ENCODE measurements at places on chromosomes 6 and 20.

DNA sequence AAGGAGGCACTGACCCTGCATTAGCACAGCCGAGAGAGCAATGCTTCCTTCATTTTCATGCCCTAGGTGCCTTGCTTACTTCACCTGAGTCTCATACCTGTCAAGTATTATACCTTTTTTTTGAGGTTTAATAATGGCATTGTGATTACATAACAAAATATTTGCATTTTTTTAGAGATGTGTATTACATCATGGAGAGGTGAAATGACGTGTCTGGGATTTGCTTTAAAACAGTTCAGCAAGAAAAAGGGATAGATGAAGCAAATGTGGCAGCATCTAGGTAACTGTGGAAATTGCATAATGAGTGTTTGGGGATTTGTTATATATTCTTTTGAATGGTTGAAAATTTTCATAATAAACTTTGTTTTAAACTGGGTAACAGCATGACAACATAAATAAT is 48.9 kb downstream of the NKX2-2 start:
- DNase-seq: no peak

- no peak for DNase-seq
Observed at GRCh38 chr6:42226645-42227143, 9.0 kb upstream of the MRPS10 start.

DNA sequence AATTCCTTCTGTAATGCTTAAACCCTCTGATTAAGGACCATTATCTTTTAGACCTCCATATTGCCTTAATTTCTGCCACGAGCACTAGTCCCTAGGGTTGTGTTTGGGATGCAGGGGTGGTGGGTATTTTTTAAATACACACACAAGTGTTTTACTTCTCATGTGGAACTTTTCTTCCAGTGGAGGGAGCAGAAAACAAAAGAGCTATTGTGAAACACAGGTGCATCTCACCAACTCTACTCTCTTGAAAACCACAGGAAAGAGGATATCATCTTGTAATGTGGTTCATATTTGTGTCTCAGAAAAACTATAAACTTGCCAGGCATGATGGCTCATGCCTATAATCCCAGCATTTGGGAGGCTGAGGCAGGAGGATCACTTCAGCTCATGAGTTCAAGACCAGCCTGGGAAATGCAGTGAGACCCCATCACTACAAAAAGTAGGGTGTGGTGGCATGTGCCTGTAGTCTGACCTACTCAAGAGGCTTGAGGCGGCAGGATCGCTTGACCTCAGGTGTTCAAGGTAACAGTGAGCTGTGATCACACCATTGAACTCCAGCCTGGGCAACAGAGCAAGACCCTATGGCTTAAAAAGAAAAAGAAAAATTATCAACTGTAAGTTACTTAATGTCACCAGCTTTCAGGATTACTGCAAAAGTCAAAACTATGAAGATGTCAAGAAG is 37.3 kb downstream of the MRS2 start:
- no peak for DNase-seq

- no peak for DNase-seq
Observed at GRCh38 chr20:38226553-38226952, 34.0 kb downstream of the KIAA1755 start.

- DNase-seq: no peak
Observed at GRCh38 chr6:39572661-39573340, 152.4 kb downstream of the KIF6 start.

DNA sequence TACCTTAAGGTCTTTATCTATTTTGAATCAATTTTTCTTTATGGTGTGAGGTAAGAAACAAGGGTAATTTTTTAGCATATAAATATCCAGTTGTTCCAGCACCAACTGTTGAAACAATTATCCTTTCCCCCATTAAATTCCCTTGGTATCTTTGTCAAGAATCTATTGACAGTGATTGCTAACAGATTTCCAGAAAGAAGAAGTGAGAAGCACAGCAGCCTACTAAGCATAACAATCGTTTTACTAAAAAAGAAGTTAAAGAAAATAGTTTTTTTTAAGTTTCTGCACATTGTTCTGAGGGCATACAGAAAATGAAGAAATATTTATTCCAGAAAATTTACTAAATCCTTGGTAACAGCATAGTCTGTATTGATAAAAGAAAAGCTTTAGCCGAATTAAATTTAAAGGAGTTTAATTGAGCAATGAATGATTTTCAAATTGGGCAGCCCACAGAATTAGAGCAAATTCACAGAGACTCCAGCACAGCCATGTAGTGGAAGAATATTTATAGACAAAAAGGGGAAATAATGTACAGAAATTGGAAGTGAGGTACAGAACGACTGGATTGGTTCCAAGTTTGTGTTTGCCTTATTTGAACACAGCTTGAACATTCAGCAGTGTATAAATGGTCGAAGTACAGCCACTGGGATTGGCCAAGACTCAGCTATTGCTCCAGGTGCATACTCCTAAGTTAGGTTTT is 97.9 kb upstream of the UST start:
- no peak for DNase-seq

DNA sequence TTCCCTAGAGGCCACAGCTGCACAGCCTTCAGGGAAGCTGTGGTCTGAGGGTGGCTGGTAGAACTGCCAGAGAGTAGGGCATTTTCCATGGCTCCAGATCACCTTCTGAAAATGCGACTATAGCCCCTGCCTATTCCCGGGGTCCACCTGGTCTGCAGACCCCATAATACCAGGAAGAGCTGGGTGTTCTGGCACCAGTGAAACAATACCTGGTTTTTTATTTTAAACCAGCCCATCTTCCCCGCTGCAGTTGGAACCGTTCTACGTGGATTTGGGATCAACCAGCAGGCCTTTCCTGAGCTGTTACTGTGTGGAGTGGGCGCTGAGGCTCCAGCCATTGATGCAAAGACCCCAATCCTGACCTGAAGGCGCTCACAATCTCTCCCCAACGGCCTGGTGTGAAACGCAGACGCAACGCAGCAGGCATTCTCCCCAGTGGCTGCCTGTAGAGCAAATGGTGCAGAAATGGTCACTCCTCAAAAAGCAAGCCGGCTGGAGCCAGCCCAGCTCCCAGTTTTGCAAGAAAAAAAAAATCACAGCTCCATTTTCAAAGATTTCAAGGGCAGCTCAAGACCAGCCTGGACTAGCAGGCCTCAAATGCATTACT is 11.3 kb downstream of the NPEPL1 start:
- DNase-seq: no peak

DNA sequence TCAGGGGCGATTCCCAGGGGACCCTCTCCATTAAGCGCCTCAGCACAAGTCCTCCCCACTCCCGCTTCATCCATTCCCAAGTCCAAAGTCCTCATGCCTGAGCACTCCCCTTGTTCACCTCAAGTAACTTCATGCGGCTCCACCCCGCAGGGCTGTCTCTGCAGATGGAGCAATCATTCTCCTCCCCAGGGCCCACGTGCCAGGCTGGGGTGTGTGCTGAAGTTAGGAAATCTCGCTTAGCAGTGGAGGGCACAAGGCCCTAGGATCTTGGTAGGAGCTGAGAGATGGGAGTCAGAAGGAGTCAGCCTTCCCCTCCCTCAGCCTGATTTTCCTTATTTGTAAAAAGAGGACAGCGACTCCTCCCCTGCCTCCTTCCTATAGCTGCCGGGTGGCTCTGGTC is 3.5 kb downstream of the TGM3 start:
- no peak for DNase-seq

GRCh38 chr6:157586476-157587126 is 205.6 kb downstream of the ZDHHC14 start:
- no peak for DNase-seq

Data from NCI-H524 treated with DMSO at 0.1 percent for 48 hours (cell line).